Mucosa of gallbladder (tissue), 1 donor: ENCODE measurements at places on chromosomes 5 and 9.

GRCh38 chr5:163730206-163730756 lies 224.9 kb downstream of the MAT2B start:
- peak; percentile 63 for DNase-seq

GRCh38 chr5:27598576-27598975 lies 560.2 kb upstream of the CDH9 start:
- no peak for DNase-seq

- no peak for DNase-seq
Observed at GRCh38 chr5:133602835-133603380, 9.4 kb downstream of the FSTL4 start.

GRCh38 chr5:18244309-18244708 lies 610.0 kb downstream of the TAF11L14 start:
- DNase-seq: no peak

- DNase-seq: no peak
Observed at GRCh38 chr5:137148159-137148558, 351.0 kb downstream of the SPOCK1 start.

GRCh38 chr9:128555180-128555721 lies 2.9 kb downstream of the SPTAN1 start:
- DNase-seq: peak; percentile 17

- no peak for DNase-seq
Observed at GRCh38 chr5:59008816-59009473, 426.1 kb downstream of the RAB3C start.

DNA sequence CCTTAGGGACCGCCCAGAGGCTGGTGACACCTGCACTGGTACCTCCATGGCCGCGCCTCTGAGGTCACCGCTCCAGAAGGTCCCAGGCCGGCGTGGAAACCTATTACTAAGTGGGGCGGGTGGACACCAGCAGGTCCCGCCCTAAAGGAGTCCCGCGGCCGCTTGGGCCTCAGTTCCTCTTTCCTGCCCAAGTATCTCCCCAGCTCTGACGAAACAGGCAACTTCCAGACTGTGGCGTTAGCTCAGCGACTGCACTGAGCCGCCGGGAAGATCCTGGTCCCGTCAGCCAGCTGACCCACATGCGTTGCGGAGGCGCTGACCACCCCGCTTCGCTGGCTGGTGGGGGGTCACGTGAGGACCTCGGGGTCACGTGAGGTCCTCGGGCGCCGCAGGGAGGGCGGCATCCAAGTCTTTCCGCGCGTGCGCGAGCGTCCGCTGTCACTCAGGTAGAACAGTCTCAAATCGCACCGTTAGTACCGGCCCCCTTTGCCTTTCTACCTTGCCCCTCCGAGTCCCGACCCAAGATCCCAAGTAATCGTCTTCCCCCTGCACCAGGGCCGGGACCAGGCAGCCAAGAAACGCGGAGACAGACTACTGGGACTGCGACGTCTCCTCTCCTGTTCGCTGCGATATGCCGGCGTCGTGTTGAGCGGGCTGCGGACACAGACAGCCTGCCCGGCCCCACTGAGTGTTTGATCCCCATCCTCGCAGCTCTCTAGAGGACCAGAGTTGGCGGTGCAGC lies 53.7 kb upstream of the KDM4C start:
- peak; percentile 89 for DNase-seq

DNA sequence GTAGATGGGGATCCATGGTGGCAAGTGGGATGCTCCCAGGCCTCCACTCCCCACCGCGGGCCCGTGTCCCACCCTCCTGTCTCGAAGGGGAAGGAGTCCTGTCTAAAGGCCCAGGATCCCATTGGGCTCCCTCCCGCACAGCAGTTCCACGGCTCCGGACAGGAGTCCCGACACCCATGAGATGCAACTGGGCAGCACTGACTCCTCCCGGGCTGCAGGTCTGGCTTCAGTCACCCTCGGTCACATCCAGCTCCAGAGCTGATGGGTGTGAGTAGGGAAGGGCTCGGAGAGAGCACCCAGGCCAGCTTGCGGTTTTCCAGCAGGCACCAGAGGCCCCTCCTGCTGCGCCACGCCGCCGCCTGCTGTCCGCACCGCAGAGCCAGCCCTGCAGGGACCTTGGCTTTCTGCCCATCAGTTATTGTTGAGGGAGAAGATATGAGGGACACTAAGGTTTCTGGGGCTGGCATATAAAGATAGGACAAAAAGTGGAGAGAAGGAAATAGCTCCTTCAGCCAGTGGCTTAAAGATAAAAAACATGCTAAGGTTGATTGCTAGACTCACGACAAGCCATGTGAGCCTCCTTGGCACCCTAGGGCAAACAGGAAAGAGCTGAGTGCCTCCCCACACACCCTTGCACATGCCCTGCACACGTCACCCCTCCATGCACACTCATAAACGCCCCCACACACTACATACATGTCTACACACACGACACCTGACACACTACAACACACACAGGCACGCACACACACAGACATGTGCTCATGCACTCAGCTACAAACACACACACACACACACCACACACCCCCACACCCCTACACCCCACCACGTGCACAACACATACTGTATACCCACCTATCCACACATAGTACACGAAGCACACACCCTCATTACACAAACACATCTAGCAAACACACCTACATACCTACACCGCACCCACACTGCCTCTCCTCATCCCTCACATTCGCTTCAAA lies 79.0 kb downstream of the AK8 start:
- peak; percentile 61 for DNase-seq

- no peak for DNase-seq
Observed at GRCh38 chr9:34519321-34520020, 3.3 kb downstream of the ENHO start.

DNA sequence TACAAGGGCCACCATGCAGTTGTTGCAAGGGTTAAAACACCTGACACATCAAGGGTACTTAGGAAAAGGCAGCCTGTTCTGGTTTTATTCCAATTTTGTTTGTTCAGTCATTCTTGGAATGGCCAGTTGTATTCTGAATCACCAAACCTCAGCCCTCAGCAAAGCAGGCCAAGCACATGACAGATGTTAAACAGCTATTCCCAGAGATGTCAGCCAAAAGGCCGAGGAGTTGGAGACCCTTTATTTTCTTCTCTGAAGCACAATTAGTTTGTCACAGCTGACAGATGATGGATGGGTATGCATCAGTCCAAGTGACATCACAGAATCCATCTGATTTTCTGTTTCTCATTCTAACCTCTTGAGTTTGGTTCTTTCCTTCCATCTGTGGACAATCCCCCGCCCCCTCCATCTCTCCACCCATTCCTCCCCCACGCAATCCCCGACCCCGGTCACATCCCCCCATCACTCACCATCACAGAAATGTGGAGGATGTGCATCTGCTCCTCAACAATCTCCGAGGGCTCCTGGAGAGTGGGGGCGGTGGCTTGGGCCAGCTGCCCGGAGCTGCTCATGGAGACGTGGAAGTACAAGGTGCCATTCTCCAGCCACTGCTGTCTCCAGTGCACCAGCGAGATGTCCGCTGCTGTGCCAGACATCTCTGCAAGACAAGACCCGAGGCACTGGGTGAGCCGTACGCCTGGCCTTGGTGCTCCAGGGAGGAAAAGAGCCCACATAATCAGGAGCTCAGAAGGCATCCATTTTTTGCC lies 123.8 kb downstream of the ASTN2 start:
- DNase-seq: no peak

DNA sequence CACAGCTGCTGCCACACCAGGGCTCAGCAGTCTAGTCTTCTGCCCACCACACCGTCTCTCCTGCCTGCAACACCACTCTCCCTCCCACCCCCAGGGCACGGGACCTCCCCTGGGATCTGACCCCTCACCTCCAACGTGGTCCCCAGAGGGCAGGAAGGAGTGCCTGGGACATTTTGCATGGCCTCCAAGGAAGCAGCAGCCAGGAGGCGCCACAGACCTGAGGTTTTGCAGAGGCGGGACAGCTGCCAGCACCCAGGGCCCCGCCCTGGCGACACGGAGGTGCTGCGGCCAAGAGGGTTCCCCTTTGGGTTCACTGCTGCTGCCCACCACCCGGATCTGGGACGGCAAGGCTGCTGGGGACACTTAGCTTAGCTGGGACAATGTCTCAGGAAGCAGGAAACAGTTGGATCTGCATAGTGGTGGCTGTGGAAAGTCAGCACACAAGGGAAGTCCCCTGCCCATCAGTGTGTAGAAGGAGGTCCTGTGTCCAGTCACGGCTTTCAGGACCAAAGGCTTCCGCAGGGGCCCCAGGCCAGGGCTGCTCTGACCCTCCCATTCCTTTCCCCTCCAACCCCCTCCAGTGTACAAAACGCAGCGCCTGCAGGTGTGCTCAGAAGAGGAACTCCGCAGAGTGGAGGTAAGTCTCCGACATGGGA lies 13.8 kb downstream of the PROP1 start:
- no peak for DNase-seq

GRCh38 chr9:106878081-106878837 lies 15.3 kb downstream of the ZNF462 start:
- DNase-seq: no peak

DNA sequence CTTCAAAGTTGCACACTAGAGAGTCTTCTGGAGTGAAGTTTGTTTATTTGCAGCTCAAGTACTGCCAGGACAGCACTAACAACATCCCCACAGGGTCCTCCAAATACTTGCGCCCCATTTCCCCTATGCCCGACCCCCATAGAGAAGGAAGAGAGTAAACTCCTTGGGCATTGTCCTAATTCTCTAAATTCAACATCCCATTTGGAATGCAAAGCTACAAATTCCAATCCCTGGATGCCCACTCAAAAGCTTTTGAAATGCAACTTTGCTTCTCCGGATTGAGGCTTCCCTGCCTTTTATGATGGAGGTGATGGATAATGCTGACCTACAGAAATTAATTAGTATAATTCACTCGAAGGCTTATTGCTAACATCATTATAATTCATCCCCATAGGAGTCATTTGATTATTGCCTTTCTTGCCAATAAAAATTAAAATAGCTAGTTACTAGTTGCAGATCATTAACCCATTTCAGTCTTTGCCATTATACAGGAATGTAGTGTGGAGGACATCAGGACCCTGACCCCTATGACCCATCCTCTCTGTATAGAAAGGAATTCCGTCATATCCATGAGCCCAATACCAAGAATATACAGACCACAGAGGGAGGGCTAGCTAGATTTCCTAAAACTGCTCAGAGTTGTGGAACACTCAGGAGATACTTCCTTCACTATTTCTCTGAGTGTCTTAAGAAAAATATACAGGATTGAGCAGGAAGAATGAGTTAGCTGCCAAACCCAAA lies 277.6 kb downstream of the ZNF608 start:
- DNase-seq: no peak

DNA sequence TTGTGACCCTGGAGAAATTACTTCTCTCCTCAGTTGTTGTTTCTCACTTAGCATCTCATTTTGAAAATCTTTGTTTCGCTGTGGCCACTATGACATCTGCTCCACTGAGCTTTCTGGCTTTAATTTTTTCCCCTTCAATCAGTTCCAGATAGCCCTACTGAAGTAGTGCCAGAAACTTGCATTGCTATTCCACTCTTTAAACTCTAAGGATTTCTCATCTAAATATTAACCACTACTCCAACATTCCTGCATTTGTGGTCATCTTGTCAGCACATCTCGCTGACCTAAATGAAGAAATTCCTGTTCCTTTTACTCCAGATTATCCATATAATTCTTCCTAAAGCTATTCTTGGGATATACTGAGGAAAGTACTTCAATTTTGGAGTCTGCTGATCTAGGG lies 15.3 kb upstream of the NOL6 start:
- no peak for DNase-seq

DNA sequence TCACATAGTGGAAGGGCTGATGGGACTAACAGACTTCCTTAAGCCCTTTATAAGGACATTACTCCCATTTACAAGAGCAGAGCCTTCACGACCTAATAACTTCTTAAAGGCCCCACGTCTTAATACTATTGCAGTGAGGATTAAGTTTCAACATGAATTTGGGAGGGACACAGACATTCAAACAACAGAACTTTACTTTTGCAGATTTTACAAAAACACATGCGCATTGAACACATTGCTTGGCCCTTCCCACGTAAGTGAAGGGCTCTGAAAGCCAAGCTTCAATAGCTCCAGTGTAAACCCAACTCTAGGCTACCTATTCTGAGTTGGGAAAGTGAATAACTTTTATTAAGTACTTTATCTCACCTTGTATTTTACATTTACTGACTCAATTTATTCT lies 53.8 kb upstream of the DNAH5 start:
- no peak for DNase-seq

GRCh38 chr5:150627731-150628545 lies 12.5 kb upstream of the SYNPO start:
- no peak for DNase-seq

DNA sequence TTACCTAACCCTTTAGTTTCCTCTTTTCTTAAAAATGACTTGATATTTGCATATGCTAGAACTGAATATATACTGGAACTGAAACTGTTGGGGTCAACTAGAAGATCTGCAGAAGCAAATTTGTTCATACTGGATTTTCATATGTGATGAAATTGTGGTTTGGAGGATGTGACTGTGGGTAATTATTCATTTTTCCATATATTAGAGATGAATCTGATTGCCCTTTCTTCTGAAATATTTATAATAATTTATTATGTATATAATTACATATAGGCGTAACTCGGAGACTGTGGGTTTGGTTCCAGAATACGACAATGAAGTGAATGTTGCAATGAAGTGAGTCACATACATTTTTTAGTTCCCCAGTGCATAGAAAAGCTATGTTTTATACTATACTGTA lies 149.1 kb downstream of the ATP10B start:
- DNase-seq: no peak

DNA sequence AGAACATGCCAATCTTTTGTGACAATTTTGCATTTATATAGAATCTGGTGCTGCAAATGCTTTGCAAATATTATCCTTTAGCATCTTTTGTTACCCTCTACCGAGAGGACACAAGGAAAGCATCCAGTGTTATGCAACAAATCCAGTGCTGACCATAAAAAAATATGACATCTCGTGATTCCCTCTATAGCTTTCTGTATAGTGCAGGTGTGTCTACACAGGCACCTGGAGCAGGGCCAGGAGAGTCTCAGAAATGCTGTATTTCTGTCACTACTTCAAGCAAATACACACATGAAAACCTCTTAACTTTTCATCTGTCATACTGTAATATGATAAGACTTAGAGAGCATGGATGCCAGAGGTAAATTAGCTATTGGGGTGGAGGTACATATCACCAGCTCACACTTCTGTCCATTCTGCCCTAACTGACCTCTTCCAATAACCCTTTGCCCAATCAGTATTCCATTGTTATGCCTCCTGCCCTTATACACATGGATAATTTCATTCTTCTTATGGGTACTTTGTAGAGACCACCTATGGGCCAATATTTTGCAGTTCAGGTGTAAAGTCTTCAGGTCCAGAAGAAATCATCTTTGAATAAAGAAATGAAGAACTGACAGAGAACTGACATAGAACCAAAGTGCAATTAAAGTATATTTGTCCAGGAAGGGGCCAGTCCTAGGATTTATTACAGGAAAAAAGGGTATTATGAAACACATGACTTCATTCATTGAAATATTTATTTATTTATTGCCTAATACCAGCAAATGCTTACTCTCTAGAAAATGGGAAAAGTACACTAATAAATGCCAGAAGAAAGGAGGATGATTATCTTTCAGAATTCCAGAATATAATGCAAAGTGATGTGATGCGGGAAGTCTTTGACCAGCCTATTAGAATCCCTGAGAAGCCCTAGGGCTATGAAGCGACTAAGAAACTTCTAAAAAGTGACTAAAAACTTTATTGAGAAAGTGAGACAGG lies 106.5 kb downstream of the EPB41L4A start:
- no peak for DNase-seq
